Fibroblast of villous mesenchyme (primary cell): ENCODE measurements at places on chromosomes 13 and 19. TPM values are rescaled to one million over a fixed set of nuclear protein-coding genes. Genes with fewer than 3 reads are reported as not detected.

The PSG11 gene
- 0.43 TPM in 1 of 2 replicates, not detected in the other for total RNA-seq

- DNase-seq: no peak
Measured at GRCh38 chr19:37304190-37304883, 66.6 kb upstream of the ZNF527 start.

- DNase-seq: no peak
Measured at GRCh38 chr19:5113633-5114586, 145.0 kb downstream of the KDM4B start.

The SRRM5 gene
- under 0.01 TPM in 2 replicates for total RNA-seq

The PABPC3 gene
- under 0.01 TPM in 2 replicates for total RNA-seq
